ENCODE measurements at places on chromosomes 5 and 9. TPM values are rescaled to one million over a fixed set of nuclear protein-coding genes. Genes with fewer than 3 reads are reported as not detected.

CYLC2 gene
- not detected for total RNA-seq

ANKRD18B gene
- total RNA-seq = 6.7 TPM

COL23A1 gene
- not detected for total RNA-seq

ZNF879 gene
- total RNA-seq = 0.37 TPM

HRCT1 gene
- total RNA-seq = 0.40 TPM

DEPDC1B gene
- 16.2 TPM for total RNA-seq

RELL2 gene
- total RNA-seq = 3.5 TPM

TPPP gene
- 5.5 TPM for total RNA-seq

PCDHGC5 gene
- total RNA-seq = not detected

N4BP3 gene
- 1.1 TPM for total RNA-seq

C5orf52 gene
- not detected for total RNA-seq

PRUNE2 gene
- not detected for total RNA-seq

IFNE gene
- 1.8 TPM for total RNA-seq

CCL27 gene
- not detected for total RNA-seq

HSD17B3 gene
- total RNA-seq = not detected

KIF4B gene
- total RNA-seq = not detected

MED22 gene
- 20.7 TPM for total RNA-seq

MLANA gene
- not detected for total RNA-seq

IFNB1 gene
- not detected for total RNA-seq

PCDHB4 gene
- not detected for total RNA-seq

WDR31 gene
- total RNA-seq = 1.1 TPM

LEAP2 gene
- total RNA-seq = 0.90 TPM

MORN5 gene
- total RNA-seq = not detected

GLRX gene
- 77.4 TPM for total RNA-seq

PNPLA7 gene
- 0.59 TPM for total RNA-seq

RAB3C gene
- total RNA-seq = not detected

SLC6A3 gene
- 0.87 TPM for total RNA-seq

TOR4A gene
- 28.4 TPM for total RNA-seq

PCDHAC2 gene
- total RNA-seq = 4.4 TPM

ABL1 gene
- 53.3 TPM for total RNA-seq

NOTCH1 gene
- 12.3 TPM for total RNA-seq

SLC12A2 gene
- 9.6 TPM for total RNA-seq

ERCC8 gene
- total RNA-seq = 15.1 TPM

GCNT4 gene
- total RNA-seq = 0.27 TPM

CDH18 gene
- not detected for total RNA-seq

CHSY3 gene
- total RNA-seq = 0.17 TPM

INSL4 gene
- 15.8 TPM for total RNA-seq

HEMGN gene
- total RNA-seq = not detected

SLC34A1 gene
- not detected for total RNA-seq

TRIM36 gene
- 1.5 TPM for total RNA-seq

SLCO6A1 gene
- total RNA-seq = not detected

SLF1 gene
- total RNA-seq = 9.0 TPM

FCN1 gene
- total RNA-seq = not detected

FGFR4 gene
- total RNA-seq = 25.5 TPM

FCN2 gene
- total RNA-seq = not detected

SLC46A2 gene
- total RNA-seq = not detected

FOXD4 gene
- 0.33 TPM for total RNA-seq

Measured in A549 treated with Mapracorat at 1 μM for 4 hours (cell line).